ENCODE measurements at places on chromosomes 7 and 10.

DNA sequence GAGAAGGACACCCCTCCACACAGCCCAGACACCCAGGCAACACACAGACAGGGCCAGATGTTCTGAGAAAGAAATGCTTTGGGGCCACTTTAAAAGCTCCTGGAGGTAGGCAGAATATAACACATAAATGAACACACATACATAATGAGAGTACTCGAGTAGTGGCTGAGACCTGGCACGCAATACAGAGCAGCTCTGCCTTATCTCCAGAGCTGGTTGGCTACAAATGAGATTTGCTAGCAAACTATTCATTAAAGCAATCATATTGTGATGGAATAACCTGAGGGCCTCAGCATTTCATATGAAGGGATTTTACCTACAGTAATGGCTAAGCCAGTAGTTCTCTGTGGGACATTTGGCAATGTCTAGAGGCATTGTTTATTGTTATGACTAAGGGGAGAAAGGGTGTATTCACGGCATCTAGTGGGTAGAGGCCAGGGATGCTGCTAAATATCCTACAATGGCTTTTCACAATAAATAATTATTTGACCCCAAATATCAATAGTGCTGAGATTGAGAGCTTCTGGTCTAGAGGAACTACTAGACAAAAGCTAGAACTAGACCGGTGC lies 5.5 kb upstream of the IMPDH1 start:
- no peak for DNase-seq

GRCh38 chr7:12222889-12223579 lies 11.9 kb downstream of the TMEM106B start:
- DNase-seq, result no peak

DNA sequence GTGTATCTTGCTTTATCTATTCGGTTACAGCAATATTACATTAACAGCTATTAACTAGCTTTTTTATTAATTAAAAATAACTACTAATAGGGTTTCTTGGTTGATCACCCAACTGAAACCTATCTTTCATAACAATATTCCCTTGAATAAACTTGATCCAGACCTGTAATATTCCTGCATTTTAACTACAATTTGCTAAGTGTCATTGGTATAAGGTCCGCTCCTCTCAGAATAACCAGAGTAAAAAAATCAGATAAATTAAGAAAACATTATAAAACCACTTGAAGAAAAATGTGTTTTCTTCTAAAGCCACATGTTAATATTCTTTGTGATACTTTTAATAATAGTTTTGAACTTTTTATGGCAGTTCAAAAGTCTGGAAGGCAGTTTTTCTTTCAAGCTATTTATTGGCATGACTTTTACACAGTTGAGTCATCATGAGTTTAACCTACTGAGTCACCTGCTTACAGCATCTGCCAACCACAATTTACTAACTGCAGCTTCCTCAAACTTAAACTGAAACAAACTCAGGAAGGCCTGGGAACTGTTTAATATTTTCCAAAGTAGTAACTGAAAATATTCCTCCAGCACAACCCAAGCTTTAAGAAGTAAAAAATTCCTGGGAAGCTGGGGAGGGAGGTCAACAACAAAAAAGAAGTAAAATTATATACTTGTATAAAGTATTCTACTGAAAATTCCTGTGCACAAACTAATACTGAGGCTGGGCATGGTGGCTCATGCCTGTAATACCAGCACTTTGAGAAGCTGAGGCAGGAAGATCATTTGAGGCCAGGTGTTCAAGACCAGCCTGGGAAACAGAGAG lies 103.2 kb downstream of the NRBF2 start:
- no peak for DNase-seq

GRCh38 chr7:140010194-140010895 lies 52.4 kb downstream of the PARP12 start:
- DNase-seq, result no peak

DNA sequence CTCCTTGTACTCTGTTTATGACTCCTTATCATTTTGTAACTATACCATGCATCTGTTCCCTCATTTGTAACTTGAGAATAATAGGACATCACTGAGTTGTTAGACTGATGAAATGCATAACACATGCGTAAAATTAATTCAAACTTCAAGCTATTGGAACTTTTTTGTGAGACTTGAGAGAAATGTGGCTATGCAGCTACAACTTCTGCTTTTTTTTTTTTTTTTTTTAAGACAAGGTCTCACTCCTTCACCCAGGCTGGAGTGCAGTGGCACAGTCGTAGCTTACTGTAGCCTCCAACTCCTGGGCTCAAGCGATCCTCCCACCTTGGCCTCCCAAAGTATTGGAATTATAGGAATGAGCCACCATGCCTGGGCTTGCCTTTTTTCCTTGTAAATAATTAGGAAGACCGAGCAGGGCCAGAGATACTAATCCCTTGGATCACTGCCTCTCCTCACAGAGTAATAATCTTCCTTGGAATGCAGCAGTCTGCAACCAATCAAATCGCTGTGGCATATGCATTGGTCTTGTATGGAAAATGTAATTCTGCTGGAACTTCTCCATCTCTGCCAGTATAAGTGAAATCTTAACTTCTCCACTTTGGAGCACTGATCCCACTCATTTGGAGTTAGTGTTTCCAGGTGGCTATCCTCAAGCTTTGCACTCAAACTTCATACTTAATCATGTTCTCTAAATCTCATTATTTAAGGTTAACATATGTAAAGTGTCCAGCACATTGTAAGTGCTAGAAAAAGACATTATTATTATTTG lies 2.0 kb upstream of the PANK1 start:
- DNase-seq, result no peak

DNA sequence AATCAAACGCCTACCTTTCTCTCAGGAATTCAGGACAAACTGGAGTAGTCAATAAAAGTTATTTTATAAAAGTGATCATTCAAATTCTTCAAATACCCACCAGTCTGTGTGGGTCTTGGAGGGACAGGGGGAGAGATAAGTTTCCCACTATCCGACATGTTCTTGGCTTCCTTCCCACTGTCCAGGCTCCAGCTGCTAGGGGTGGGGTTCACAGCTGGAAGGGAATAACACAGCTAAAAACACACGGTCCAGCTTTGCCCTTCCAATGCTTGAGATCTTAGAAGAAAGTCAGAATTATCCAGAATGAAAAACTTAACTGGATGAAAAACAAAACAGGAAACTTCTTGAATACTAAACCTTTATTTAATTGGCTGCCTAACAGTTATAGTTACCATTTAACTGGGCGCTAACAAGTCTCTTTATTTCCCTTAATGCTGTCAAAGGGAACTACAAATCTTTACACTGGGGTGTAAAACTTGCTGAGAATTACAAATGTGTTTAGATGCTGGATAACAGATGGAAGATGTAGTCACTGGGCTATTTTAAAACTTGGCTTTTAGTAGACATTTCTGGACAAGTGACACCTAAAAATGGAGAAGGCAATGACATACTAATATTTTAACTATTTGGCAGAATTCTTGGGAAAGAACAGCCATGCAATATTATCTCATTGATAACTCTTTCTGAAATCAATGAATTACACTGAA lies 172.8 kb upstream of the IMMP2L start:
- DNase-seq, result no peak

- DNase-seq, result no peak
Measured at GRCh38 chr7:73433924-73434700, 534 bp downstream of the FZD9 start.

DNA sequence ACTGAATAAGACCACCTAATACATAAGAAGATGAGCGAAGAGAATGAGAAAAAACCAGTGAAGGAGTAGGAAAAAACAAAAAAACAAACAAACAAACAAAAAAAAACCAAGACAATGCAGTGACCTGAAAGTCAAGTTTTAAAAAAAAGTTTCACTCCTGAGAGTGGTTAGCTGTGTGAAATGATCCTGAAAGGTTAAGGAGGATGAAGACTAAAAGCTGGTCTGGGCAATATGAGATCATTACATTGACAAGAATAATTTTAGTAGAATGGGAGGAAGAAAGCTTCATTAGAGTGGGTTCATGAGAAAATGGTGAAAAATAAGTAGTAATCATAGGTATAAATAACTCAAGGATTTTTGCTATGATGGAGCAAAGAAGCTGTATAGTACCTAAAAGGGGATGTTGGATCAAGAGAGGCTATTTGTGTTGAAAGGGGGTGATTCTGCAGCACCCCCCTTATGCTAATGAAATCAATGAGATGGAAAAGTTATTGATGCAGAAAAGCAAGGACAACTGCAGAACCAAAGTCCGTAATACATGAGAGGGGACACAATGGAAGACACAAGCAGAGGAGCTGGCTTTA lies 80.2 kb downstream of the KMT2C start:
- no peak for DNase-seq

DNA sequence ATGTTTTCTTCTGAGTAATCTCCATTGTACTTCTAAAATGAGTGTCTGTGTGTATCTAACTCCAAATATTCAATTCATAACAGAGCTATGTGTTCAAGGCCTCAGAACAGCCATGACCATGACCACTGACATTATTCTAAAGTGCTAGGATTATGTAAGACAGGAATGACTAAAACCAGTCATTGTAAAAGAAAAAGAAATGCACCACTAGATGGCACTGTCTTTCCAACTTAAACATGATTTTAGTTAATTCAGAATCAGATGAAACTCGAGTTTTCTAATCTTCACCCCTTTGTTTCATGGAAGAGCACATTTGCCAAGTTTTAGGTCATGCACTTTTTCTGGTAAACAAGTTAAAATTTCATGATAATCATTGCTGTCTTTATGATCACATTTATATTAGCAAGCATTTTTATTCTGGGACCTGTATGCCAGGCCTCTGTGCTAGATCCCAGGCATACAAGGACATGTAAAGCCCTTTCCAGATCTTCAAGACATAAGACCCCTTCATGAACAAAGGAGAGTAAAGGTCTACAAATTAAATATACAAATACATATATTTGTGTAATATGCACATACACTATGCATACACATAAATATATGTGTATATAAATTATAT lies 26.1 kb upstream of the RSU1 start:
- DNase-seq, result no peak

GRCh38 chr7:104054362-104054761 lies 64.9 kb upstream of the RELN start:
- no peak for DNase-seq

- DNase-seq, result no peak
Measured at GRCh38 chr10:94673614-94674321, 9.8 kb upstream of the CYP2C18 start.

- no peak for DNase-seq
Measured at GRCh38 chr7:99399597-99399996, 8.8 kb downstream of the PDAP1 start.

DNA sequence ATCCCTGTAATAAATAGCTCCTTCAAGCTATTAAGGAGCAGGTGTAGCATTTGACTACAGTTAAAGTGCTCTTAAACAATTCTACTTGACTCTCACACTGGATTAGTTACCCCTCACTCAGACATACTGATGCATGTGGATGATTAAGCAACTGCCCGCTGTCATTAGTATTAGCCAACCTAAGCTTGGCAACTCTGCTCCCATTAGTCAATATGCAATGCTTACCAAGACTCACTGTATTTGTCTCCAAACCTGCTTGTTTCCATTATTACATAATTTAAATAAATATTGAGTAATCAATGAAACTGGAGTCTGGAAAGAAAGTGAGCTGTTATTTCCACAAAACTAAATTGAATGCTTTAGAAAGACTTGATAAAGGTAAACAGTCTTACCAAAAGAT lies 144.0 kb upstream of the ASAH2 start:
- DNase-seq, result no peak

GRCh38 chr7:5232485-5232837 lies 42.4 kb downstream of the WIPI2 start:
- no peak for DNase-seq

- DNase-seq, result no peak
Measured at GRCh38 chr10:60955957-60956425, 12.0 kb upstream of the RHOBTB1 start.

- no peak for DNase-seq
Measured at GRCh38 chr7:105600720-105601550, 19.6 kb upstream of the EFCAB10 start.

DNA sequence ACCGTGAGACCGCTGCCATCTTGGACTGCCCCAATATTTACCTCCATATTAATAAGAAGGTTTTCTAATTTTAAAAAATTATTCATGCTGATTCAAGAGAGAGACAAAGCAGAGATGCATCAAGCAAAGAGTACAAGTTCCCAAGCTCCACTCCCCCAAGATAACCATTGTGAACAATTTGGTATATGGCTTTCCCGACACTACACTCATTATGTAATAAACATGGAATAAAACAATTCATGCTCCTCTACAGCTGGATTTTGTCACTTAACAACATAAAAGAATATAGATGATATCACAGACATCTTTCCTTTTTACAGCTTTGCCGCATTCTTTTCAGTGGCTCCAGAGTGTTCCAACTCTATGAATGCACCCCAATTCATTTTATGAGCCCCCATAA lies 307.6 kb downstream of the FGFR2 start:
- DNase-seq, result no peak

DNA sequence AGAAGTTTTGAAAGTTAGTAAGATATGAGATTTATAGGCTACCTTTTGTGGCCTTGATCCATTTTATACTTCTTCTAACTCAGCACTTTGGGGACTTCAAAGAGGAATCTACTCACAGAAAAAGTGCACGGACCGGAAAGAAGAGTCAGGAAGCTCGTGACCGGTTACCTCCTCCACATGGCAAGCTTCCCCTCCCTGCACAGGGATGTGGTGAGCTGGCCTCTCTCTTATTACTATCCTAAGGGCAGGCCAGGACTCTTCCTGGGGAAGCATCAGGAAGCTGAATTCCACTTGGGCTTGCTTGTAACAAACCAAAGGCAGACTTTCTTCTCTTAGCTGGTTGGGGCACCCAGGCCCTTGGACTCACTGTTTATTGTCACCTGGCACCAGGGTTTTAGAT lies 170.8 kb upstream of the GLI3 start:
- DNase-seq, result no peak

- DNase-seq, result no peak
Measured at GRCh38 chr7:157027568-157028198, 17.2 kb upstream of the MNX1 start.

- no peak for DNase-seq
Measured at GRCh38 chr7:14834456-14834855, 68.1 kb downstream of the DGKB start.

GRCh38 chr7:5225616-5226290 lies 35.7 kb downstream of the WIPI2 start:
- DNase-seq, result no peak

DNA sequence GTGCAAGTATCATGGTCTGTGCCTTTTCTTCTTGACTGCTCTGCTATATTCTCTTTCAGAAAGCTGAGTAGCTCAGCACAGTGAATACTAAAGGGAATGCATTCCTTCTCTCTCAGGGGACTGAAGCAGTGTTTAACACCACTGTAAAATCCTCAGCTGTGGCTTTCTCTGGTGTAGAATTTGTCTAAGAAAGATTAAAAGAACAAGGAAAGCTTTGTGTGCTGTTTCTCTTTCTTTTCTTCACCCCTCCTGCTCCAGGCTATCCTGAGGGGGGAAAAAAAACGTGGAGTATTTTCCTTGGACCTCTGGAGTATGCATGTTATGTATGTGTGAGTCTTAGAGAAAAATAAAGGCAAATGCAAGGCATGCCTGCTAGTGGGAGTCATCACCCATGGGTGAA lies 383.9 kb downstream of the AUTS2 start:
- DNase-seq, result no peak
